ENCODE measurements at places on chromosomes 7 and 10.
A peak's percentile ranks its signal among the peaks of the same experiment; 100 is the strongest.

DNA sequence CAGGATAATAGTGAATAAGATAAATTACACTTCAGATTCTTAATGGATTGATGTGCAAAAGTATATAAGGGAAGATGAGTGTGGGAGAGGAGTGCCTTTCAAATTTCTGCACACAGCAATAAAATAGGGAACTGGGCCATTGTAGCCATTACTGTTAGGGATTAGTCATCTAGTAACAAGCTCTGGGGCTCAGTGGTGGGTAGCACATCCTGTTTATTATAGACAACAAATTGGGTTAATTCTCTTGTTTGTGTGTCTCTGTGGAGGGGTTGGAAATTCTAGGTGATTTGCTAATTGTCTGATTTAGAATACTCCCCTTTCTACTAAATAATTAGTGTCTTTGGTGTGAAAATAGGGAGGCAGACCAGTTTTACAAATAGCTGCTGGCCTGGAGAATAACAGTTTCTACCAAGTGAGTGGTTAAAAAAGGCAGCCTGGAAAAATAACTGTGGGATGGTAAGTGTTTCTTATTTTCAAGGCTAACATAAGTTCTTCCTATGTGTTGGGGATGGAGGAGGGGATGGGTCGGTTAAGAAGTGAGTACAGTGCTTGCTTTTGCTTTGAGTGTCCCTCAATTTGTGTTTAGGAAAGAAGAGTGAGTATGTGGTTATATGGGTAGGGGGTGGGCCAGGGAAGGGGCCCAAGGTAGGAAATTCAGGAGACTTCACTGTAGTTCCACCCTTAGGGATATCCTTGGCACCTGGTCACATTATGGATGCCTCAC is 43.3 kb upstream of the TMEM248 start:
- DNase-seq, result no peak

GRCh38 chr7:1922071-1922869 is 252.2 kb downstream of the ELFN1 start:
- peak; percentile 48 for DNase-seq

- DNase-seq, result no peak
Measured at GRCh38 chr10:99850021-99850766, 67.8 kb downstream of the ABCC2 start.

DNA sequence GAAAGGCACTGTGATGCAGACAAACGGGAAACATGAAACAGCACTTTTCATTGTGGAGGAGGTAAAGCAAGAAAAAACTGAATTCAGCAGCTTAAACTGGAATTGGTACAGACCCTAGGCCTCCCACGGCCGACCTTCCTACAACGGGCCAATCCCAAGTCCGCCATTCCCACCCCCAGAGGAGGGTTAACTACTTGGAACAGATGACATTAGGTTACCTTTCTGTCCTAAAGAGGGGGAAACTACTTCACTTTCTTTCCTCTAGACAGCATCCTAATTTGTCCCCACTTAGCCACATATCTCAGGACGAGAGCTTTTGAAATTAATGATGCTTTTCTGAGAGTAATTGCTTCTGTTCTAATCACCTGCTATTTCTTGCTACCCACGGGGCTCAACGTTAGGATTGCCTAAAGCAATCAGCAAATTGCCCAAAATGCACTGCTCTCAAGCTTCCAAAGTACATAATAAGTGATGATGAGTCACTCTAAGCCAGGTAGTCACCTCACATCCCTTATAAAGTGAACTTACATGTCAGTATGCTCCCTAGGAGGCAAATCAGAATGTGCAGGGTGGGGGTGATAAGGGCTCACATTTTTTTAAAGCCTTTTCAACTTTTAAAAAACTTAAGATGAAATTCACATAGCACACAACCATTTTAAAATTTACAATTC is 36.7 kb downstream of the LSM5 start:
- no peak for DNase-seq

DNA sequence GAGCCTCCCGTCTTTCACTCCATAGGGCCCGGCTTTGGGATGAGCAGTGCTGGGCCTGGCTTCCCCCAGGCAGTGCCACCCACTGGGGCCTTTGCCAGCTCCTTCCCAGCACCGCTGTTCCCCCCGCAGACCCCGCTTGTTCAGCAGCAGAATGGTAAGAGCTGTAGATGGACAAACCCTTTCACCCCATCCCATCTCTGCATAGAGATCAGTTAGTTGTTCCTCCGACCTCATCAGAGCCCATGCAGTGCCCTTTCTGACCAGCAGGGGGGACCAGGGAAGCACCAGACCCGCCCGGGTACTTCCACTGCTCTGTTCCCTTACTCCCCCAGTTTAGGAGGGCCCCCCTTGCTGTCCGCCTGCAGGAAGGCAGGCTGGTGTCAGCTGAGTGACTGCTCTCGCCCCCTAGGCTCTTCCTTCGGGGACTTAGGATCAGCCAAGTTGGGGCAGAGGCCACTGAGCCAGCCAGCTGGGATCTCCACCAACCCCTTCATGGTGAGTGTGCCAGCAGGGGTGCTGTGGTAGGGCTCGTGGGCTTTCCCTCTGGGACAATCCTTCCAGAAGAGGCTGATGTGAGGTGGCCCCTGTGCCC is 9.8 kb downstream of the SAP25 start:
- DNase-seq, result peak; percentile 92

- DNase-seq, result no peak
Measured at GRCh38 chr10:131205556-131205955, 106.0 kb downstream of the TCERG1L start.

DNA sequence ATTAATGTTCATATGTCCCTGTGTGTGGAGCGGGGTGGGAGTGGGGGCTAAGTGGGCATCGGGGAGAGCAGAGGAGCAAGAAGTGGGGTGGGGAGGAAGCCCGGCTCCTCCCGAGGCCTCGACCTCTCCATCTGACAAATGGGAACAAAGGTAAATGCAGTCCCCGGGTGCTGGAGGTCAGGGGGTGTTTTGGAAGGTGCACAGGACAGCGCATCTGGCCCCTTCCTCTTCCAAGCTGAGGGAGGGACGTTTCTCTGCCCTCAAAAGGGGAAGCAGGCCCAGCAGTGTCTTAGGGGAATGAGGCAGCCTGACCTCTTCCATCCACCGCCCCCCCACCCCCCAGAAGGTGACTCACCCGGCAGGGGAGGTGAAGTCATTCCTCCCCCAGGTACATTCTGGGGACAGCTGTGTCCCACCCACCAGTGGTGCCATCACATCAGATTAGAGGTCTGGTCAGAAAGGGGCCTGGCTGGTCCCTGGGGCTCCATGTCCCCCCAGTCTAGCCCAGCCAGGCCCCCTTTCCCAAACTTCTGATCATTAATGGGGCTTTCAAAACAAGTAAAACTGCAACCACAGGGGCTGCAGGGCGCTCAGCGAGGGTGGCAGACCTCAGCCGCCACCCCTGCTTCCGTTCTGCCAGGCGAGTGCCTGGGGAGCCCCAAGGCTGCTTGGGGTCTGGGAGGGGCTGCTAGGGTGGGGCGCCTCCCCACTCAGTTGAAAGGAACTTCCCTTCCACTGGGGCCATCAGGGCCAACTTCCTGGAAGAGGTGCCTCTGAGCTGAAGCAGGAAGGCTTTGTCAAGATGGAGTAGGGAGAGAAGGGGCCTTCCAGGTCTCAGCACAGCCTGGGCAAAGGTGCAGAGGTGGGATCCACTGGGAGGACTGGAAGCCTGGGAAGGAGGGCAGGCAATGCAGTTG is 10.8 kb downstream of the LFNG start:
- peak; percentile 84 for DNase-seq

DNA sequence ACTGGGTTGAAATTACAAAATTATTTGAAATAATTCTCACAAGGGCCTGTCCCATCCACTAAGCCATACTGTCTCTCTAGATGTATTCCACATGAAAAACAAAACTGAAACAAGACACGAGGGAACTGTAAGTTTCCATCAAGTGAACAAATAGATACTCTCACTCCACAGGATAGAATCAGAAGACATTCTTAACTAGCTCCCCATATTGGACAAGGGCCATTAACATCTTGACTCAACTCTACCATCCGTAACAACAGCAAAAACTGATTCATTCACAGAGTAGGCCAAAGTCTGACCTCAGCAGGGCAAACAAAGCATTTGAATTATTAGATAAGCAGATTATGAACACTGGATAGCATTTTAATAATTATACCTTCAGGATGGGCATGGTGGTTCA is 29.1 kb downstream of the UBE2H start:
- DNase-seq, result no peak

GRCh38 chr10:14312014-14312413 is 18.7 kb downstream of the FRMD4A start:
- no peak for DNase-seq

GRCh38 chr10:96745950-96746349 is 25.6 kb upstream of the PIK3AP1 start:
- no peak for DNase-seq

DNA sequence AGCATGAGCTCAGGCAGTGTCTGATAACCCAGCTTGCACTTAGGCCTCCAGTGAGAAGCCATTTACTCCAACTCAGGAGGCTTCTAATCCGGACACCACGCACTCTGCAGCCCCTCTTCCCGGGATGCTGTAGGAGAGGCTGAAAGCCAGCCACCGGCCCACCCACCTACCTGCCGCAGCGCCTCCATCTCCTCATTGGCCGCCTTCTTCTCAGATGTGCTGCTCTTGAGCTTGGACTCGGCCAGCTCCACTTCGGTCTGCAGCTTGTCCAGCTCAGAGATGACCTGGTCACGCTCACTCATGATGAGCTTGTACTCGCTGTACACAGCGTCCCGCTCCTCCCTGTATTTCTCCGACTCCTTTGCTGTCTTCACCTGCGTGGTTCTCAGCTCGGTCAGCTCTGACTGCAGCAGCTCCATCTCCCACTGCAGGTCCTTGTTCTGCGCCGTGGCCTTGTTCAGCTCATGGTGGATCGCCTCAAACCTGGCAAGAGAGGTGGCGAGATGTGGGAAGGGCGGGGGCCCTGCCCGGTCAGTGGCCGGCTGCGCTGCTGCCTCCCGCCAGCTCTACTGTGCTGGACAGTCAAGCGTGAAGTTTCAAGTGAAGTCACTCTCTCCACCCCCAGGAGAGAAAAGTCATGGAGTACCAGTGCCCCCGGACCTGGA is 84.7 kb downstream of the DLG5 start:
- no peak for DNase-seq

GRCh38 chr7:158979023-158979529 is 122.7 kb downstream of the DYNC2I1 start:
- DNase-seq, result no peak

DNA sequence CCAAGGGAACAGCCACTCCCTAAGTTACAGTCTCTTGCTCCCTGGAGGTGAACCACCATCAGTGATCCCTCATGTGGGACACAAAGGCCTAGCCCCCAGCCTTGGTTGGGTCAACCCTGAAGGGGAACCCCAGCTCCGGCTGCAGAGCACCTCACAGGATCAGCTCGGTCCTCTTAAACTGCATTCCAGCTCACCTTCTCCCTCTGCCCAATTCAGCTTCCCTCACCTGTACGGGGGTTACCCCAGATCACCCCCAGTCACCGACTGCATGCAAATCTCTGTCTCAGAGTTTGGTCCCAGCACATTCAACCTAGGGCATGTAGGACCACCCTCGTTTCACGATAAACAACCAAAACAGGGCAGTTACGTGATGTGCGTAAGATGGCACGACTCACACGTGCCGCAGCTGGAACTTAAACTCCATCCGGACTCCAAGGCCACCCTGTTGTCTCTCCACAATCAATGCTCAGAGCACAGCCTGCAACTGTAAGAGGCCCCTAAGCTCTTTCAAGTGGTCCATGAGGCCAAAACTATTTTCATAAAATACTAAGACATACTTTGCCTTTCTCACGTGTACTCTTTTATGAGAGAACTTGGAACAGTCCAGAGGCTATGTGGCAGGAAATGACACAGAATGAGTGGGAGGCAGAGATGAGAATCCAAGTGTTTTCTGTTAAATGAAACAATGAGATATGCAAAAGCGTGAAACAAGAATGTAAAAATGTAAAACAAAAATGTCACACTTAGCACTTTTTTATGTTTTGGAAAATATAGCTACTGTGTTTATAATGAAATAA is 285.2 kb downstream of the PTPRN2 start:
- DNase-seq, result no peak

GRCh38 chr10:72316386-72316700 is 38.4 kb downstream of the DNAJB12 start:
- no peak for DNase-seq

DNA sequence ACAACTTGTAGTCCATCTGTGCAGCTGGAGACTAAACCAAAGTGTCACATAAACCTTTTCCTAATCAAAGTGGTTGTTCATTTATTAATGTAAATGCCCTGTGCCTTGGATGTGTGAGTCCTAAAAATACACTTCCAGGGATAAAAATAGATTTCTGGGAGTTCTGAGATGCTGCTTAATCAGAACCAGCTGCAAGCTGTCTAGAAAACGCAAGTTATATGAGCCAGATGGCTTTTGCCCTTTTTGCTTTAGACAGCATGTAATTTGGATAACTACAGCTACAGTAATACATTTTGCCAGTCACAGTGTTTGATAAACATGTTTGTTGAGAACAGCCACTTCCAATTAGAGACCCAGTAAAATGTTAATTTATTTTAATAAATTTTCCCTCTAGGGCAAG is 185.1 kb upstream of the PRPS1L1 start:
- no peak for DNase-seq

- DNase-seq, result no peak
Measured at GRCh38 chr10:69647819-69648218, 17.8 kb downstream of the FAM241B start.

DNA sequence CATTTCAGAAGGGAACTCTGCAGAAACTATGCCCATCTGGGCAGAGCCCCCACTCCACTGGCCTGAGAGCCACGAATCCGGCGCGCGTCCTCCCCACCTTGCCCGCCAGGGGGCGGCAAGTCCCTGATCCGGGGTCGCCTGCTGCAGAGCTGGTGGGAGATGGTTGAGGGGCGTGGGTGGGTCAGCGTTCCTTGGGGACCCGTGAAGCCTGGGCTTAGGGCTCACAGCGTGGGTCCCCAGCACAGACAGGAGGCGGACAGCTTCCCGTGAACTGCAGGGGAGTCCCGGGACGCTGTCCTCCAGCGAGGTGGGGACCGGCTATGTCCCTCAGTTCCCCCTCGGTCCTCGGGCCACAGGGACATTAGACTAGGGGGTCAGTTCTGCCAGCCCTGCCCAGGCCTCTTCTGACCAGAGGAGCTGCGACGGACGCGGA is 585 bp upstream of the POP7 start:
- DNase-seq, result peak; percentile 92

GRCh38 chr10:116017405-116017804 is 255.6 kb downstream of the GFRA1 start:
- DNase-seq, result no peak

DNA sequence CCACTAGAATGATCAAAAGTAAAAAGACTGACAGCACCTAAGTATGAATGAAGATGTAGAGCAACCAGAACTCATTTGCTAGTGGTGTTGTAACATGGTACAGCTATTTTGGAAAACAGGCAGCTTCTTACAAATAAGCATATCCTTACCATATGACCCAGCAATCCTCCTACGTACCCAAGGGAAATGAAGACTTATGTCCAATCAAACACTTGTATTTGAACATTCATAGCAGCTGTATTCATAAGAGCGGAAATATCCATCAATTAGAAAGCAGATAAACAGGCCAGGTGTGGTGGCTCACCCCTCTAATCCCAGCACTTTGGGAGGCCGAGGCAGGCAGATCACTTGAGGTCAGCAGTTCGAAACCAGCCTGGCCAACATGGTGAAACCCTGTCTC is 53.0 kb downstream of the KLRG2 start:
- no peak for DNase-seq

GRCh38 chr7:155988416-155988815 is 176.2 kb upstream of the SHH start:
- DNase-seq, result no peak

- DNase-seq, result no peak
Measured at GRCh38 chr7:103888603-103889153, 100.8 kb downstream of the RELN start.

GRCh38 chr10:317271-317769 is 182.1 kb downstream of the ZMYND11 start:
- peak; percentile 44 for DNase-seq
